Stimulated activated CD4-positive, alpha-beta T cell treated with anti-CD3 and anti-CD28 coated beads, Interleukin-2, amount 100 ng/mL, for 4 hours (primary cell): ENCODE measurements at places on chromosomes 3 and 15.

- no peak for DNase-seq
These were observed 76.5 kb downstream of the NUP210 start for GRCh38 chr3:13343601-13344000.

- no peak for DNase-seq
These were observed 22.4 kb downstream of the SLMAP start for GRCh38 chr3:57778494-57778893.

- no peak for DNase-seq
These were observed 102.4 kb downstream of the NR1D2 start for GRCh38 chr3:24047513-24047912.

GRCh38 chr3:126956361-126956760, 26.6 kb upstream of the PLXNA1 start:
- DNase-seq = no peak

DNA sequence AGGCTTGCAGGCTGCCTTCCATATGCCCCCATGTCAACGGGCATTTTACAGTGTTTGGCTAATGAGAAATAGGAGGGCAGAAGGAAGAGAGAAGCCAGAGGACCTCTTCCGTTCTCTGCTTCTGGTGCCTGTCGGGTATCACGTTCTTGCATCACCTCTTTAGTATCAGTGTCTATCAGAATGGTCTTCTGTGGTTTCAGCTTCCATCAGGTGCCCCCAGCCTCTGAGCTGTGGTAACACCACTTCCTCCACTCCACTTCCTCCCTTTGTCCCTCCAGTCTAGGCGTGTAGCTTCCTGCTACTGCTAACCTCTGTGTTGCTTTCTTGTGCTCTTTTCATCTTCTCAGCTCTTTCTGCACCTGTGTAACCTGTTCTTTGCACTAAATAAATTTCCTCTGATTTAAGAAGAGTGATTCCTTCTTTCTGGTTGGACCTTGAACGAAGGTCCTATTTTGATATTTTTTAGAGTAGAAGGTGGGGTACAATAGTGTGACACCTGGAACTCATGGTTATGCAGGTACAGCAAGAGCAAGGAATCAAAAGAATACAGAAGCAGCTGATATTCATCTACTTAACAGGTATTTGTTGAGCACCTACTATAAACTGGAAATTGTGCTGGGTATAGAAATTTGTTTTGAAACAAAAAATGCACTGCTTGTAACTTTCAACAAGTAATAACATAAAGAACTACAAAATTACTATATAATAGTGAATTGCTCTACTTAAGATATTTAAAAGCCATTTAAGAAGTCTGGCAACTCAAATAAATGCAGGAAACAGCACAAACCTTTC, 27.4 kb upstream of the FOXB1 start:
- no peak for DNase-seq

GRCh38 chr3:58041826-58042324, 33.7 kb downstream of the FLNB start:
- DNase-seq = no peak

GRCh38 chr3:183490653-183491052, 62.2 kb upstream of the MCF2L2 start:
- DNase-seq = no peak

- DNase-seq = no peak
These were observed 129.1 kb downstream of the TPRA1 start for GRCh38 chr3:127461286-127461910.

- no peak for DNase-seq
These were observed 55.4 kb downstream of the SETD2 start for GRCh38 chr3:47108546-47108945.

- no peak for DNase-seq
These were observed 32.2 kb downstream of the ATP10A start for GRCh38 chr15:25830844-25831451.

DNA sequence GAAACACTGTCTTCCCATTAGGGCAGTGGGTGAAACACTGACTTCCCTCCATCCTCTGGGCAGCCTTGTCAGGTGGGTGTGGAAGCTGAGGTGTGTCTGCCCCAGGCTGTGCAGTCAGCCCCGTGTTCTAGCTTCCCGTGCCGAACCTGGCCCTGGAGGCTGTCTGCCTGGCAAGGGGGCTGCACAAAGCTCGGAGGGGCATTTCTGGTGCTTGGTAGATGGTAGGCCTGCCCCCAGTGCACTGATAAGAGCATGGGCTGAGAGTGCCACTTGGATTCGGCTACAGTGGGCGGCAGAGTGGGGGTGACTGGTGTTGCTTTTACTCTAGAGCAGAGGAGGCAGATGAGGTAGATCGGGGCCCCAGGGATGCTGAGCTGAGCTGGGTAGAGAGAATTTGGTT, 21.3 kb downstream of the IGF1R start:
- DNase-seq = no peak

GRCh38 chr3:46008058-46008457, 12.4 kb upstream of the FYCO1 start:
- DNase-seq = no peak

DNA sequence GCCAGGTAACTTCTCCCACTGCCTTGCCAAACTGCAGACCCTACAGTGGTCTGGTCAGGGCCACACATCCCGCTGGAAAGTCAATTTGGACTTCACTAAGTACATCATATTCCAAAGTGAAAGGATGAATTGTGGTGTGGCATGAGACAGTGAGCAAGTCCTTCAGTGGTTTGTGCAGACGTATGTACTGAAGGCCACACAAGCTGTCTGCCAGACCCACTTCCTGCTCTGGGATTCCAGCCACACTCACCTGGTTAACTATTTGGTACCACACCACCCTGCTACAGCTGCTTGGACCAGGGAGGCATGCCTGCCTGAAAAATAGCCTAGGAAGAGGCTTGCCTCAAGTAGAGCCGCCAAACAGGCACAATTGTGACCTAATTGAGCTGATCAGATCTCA, 94.1 kb upstream of the STRIT1 start:
- no peak for DNase-seq

- no peak for DNase-seq
These were observed 243.8 kb downstream of the PDZRN3 start for GRCh38 chr3:73380735-73381532.

- DNase-seq = no peak
These were observed 51.7 kb downstream of the EIF4E3 start for GRCh38 chr3:71673486-71673885.

GRCh38 chr3:30567139-30567753, 39.2 kb upstream of the TGFBR2 start:
- no peak for DNase-seq

- DNase-seq = no peak
These were observed 17.3 kb downstream of the PXK start for GRCh38 chr3:58349792-58350626.

- no peak for DNase-seq
These were observed 85.7 kb downstream of the SPATA16 start for GRCh38 chr3:173055228-173055933.

DNA sequence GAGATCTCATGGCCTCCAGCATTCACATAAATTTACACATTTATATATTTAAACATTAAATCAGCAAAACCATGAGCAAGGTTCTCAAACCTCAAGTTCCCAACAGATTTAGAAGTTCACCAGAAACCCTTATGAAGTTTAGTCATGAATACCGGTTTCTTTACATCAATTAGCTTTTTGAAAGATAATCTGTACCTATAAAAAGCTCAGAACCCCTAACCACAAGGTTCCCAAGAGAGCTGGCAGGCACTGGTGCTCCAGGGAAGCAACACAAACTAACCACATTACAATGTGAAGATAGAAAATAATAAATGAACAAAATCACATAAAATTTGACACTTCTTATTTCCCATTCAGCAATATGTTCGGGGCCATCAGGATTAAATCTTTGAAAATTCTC, 150.9 kb downstream of the FBN1 start:
- no peak for DNase-seq

DNA sequence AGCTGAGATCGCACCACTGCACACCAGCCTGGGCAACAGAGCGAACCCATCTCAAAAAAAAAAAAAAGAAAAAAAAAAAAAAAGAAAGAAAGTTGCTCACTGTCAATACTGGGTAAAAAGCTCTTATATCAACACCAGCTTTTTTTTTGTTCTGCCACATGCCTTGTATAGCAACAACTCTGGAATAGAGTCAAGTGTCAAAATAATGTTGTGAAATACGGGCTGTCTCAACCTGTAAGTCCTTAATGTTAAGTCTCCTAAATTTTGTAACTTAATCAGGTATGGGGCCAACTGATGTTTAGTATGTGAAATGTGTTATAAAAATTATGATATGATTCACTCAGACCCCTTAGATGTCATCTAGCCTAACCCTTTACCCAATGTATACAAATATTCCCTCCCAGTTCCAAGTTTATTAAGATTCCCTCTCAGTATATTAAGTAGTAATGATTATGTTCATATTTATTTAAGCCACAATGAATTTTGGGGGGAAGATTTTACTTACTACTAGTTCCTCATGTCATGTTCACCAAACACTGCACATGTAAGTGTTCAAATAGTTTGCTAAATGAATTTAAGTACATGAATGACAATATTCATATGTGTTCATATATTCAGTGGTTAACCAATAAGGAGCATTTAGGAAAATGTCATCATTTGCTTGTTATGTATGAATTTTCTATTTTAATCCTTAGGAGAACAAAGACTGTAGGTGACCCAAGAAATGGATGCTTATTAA, 52.2 kb downstream of the GPR160 start:
- no peak for DNase-seq

DNA sequence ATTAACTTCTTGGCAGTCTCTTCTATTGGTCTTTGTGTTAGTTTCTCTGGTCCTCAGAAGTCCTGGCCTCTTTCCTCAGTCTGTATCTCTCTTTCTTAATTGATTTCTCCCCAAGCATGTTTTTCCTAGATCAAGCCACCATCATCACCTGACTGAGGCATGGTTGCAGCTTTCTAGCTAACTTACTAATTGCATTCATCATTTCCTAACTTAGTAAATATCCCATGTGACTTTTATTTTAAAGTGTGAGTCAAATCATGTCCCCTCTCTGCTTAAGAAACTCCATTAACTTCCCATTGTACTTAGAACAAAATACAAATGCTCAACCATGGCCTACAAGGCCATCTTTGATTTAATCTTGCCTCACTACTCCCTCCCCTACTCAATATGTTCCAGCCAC, 135.4 kb upstream of the FRMD4B start:
- no peak for DNase-seq

- no peak for DNase-seq
These were observed 4.3 kb upstream of the FNDC3B start for GRCh38 chr3:172034786-172035685.

- no peak for DNase-seq
These were observed 5.0 kb downstream of the GATA2 start for GRCh38 chr3:128487813-128488635.

DNA sequence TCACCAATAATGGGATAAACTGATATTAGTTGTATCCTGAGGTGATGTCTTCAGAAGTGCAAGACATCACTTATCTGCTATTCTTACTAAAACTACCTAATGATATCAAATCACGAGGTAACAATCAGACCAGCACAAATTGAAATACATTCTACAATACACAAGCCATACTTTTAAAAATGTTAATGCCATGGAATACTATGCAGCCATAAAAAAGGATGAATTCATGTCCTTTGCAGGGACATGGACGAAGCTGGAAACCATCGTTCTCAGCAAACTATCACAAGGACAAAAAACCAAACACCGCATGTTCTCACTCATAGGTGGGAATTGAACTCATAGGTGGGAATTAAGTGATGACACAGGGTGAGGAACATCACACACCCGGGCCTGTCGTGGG, 129.3 kb downstream of the SST start:
- DNase-seq = no peak

DNA sequence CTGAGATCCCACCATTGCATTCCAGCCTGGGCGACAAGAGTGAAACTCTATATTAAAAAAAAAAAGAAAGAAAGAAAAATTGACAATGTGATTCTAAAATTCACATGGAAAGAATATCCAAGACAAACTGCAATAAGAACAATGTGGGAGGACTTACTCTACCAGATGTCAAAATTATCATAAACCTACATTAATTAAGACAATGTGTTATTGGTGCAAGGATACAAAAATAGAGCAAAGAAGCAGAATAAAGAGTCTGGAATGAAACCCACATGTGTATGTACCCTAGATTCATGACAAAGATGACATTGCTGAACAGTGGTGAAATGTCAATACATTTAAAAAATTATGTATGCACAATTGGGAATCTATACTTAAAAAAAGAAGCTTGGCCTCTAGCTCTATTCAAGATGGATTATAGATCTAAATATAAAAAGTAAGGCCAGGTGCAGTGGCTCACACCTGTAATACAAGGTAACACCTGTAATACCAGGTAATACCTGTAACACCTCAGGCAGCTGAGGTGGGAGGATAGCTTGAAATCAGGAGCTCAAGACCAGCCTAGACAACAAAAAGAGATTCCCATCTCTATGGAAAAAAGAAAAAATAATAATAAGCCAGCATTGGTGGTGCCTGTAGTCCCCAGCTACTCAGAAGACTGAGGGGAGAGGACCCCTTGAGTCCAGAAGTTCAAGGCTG, 45.7 kb downstream of the ZBTB11 start:
- no peak for DNase-seq

DNA sequence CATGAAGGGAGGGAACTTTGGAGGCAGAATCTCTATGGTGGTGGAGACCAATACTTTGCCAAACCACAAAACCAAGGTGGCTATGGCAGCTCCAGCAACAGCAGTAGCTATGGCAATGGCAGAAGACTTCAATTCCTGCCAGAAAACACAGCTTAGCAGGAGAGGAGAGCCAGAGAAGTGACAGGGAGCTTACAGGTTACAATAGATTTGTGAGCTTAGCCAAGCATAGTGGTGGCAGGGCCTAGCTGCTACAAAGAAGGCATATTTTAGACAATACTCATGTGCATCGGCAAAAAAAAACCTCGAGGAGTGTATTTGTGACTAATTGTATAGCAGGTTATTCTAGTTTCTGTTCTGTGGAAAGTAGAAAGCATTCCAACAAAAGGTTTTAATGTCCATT, 6.4 kb upstream of the CSTA start:
- DNase-seq = no peak

DNA sequence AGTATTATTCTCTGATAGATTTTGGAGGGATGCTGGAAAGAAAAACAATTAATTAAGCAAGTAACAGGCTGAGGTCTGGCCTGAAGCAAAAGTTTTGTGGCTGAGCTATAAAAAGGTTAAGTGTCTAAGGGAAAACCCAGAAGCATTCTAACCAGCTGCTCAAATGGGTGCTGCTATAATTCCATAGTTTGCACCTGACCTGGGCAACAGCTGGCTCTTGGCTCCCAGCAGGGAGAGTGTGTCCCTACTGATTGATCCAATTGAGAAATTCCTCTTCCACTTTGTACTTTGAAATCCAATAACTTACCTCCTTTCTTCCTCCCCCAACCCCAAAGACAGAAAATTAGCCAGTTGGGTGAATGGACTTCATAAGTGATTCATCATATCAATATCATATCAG, 27.7 kb upstream of the SMAD3 start:
- DNase-seq = no peak
